Brain pericyte (primary cell): ENCODE measurements at places on chromosomes 5 and 9.

DNA sequence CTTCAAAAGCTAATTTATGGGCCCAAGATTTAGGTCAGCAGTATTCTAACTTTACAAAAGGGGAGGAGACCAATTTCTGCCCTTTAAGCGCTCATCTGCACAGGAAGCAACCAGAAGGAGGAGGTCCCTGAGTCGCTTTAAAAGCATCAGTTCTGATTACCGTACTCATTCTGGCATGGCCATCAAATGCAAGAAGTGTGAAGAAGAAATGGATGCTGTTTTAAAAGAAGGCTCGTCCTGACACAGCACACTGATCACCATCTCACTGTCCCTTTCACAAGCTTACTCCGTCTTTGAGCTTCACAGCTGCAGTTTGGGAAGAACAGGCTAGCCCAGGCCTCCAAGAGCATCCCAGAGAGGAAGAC, 17.5 kb downstream of the ZNF608 start:
- no peak for DNase-seq

GRCh38 chr5:146388386-146388785, 49.7 kb downstream of the POU4F3 start:
- DNase-seq = no peak

- no peak for DNase-seq
These were observed 74.0 kb upstream of the SLC30A5 start for GRCh38 chr5:69019668-69020375.

GRCh38 chr9:27654629-27655285, 81.5 kb upstream of the C9orf72 start:
- DNase-seq = no peak

- no peak for DNase-seq
These were observed 227.4 kb downstream of the ASTN2 start for GRCh38 chr9:117187498-117187897.
